CD8-positive, alpha-beta T cell (primary cell): ENCODE measurements at places on chromosomes 5 and 9.

- no peak for DNase-seq
These were observed 17.5 kb downstream of the TLE1 start for GRCh38 chr9:81671880-81672280.

DNA sequence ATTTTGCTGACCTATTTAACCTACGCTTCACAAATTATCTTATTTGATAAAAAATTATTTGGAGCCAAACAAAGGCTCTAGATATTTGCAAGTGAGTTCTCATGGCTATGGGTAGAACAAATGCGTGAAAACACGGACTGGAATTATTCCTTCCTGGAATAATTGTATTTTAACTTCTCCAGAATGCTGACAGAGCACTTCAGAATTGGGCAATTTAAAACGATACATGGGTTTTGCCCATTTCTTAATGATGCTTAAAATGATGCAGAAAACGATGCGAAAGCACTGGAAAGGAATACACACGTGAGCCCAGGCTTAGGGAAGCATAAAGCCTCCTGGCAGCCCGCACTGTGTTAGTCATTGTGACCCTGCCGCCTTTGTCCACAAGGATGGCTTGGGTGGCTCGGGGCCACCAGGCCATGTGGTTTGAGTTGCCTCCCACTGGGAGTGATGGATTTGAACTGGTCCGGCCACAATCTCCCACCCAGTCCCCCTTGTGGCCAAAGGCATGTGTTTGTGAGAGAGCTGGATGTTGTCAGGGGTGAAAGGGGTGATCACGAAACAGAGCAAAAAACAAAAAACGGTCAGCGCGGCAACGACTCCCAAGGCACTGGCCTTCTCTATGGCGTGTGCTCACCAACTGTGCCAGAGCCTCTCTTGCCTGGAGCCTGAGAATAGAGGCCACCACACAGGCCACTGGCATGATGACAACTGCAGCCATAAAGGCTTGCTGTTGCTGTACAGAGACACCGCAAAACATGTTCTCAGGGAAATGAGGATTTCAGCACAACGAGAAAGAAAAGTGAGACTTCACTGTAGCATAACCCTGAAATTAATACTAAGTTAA lies 234.2 kb upstream of the ADAMTS16 start:
- no peak for DNase-seq

DNA sequence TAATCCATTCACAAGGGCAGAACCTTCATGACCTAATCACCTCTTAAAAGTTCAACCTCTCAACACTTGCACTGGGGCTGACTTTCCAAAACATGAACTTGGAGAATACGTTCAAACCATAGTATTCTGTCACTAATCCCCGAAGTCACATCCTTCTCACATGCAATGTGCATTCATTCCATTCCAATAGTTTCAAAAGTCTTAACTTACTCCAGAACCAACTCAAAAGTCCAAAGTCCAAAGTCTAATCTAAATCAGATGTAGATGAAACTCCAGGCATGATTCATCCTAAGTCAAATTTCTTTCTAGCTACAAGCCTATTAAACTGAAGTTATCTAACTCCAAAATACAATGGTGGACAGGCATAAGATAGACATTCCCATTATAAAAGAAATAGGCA lies 21.7 kb upstream of the ADAMTSL1 start:
- DNase-seq = no peak

- DNase-seq = no peak
These were observed 6.5 kb downstream of the ERGIC1 start for GRCh38 chr5:172840432-172841154.

DNA sequence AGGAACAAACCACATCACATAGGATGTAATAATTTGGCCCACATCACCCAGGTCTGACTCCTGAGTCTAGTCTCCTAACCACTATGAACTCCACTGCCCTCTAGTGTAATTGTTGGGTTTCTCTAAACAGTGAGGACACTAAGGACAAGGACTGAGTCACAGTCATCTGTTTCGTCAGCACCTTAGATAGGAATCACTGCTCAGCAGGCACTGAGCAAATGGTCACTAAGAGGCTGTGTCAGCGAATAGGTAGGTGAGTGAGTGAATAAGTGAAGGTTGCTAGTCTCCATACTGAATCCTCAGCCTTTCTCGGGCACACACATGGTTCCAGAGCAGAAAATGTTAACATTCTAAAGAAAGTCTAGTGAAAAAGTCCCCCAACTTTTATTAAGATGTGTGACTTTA lies 278.6 kb downstream of the SPOCK1 start:
- DNase-seq = no peak

DNA sequence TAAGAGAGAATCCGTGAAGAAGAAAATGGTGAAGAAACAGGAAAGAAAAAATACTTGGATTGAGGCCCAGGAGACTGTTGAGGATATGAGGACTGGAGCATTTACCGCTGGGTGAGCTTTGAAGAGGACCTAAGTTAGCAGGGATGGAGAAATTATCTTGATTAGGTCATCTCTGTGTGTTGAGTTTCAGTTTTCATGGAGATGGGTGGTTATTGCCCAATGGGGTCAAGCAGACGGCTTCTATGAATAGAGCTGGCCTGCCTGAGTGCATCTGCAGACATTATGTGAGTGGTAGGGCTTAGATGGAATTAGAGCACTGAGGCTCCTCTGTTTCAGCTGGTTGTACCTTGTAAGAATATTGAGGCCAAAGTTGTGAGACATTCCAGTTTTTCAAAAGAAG lies 245.4 kb upstream of the FBXL7 start:
- DNase-seq = no peak

DNA sequence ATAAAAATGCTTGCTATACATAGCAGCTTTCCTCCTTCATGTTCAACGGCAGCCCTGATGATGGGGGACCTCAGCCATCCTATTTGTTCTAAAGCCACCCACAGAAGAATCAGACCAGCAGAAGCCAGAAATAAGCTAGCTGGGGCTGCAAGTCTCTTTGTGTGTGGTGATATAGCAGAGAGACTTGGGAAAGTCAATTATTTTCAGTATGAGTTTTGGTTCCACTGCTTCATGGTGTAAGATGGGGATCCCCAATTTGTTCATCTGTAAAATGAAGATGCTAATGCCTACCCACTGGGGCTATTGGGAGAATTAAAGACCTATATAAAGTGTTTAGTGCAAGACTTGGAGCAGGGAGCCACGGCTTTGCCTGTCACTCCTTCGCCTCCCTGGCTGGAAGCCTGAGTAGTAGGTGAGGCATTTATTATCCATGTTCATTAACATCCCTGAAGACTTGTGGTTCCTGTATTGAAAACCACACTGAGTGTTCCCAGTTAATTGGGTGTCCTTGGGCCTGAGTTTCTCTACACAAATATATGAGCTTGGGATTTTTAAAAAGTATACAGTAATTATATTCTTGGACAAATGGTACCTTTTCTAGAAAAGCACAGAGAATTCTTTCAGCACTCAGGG lies 210.1 kb upstream of the SLC24A2 start:
- no peak for DNase-seq

DNA sequence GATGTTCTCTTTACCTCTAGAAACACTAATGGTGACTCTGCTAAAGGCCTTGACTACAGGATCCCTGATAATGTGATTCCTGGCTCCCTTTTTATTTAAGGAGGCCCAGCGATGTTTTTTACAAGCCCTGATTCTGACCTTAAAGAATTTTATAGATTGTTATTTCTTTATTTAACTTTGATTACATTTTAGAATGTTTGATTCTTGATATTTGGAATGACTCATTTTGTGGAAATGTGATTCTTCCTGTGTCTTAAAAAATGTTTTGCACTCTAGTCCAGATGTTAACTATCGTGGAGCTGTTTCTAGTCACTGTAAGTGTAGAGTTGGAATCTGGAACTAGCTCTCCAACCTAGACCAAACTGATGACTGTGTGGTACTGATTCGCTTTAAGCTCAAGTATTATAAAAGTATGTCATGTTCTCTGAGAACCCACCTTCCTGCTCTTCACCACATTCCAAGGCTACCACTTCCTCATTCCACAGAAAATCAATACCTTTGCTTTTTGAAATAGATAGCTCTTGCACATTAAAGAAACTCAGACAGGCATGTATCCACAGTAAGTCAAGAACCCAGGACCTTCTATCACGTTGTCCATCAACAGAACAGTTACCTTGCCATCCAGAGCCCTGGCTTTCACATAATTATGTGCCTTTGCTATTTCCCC lies 65.2 kb downstream of the JMY start:
- DNase-seq = no peak

GRCh38 chr5:126248611-126249010 lies 174.6 kb upstream of the GRAMD2B start:
- DNase-seq = no peak

GRCh38 chr9:93243112-93243511 lies 59.2 kb downstream of the WNK2 start:
- no peak for DNase-seq

GRCh38 chr5:106873568-106873967 lies 797.2 kb downstream of the EFNA5 start:
- no peak for DNase-seq

- DNase-seq = no peak
These were observed 20.5 kb downstream of the NEURL1B start for GRCh38 chr5:172661526-172661925.

GRCh38 chr5:55176176-55176818 lies 3.3 kb upstream of the CDC20B start:
- no peak for DNase-seq

GRCh38 chr9:37936965-37937364 lies 33.0 kb upstream of the SLC25A51 start:
- no peak for DNase-seq
